CD8-positive, alpha-beta memory T cell (primary cell): ENCODE measurements at places on chromosomes 7 and 10. TPM values are rescaled to one million over a fixed set of nuclear protein-coding genes. Genes with fewer than 3 reads are reported as not detected.
A peak's percentile ranks its signal among the peaks of the same experiment; 100 is the strongest.

The LLCFC1 gene
- not detected for total RNA-seq

The RPEL1 gene
- not detected for total RNA-seq

DNA sequence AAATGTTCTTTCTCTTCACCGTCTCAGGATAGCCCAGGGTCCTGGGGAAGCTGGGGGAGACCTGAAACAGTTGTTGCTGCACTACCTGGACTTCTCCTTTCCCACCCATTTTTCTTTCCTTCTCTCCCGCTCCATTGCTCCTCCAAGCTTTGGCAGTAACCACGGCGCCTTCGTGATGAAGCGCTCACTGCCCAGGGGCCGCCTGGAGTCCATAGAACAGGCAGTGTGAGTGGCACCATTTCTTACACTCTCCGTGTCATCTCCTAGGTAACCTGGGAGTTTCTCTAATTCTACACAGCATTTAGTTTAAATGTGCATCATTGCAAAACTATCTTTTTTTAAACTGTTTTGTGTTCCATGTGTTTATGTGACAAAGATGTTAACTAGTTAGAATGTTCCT lies 40.3 kb upstream of the BHLHA15 start:
- H3K27ac ChIP-seq, result no peak overlapping the region
- H3K36me3 ChIP-seq, result peaks cover 11% of the 10 kb centered on the region
- H3K4me3 ChIP-seq, result no peak overlapping the region
- DNase-seq, result no peak

DNA sequence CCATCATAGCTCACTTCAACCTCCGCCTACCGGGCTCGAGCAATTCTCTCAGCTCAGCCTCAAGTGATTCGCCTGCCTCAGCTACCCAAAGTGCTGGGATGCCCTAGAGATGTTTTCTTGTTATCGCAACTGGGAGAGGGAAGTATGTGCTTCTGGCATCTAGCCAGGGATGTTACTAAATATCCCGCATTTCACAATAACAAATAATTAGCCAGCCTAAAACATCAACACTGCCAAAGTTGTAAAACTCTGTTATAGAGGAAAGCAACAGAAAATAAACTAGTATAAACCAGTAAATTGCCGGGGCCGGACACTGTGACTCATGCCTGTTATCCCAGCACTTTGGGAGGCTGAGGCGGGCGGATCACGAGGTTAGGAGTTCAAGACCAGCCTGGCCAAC lies 7.2 kb downstream of the INA start:
- DNase-seq, result no peak
- H3K4me3 ChIP-seq, result no peak overlapping the region
- no peak overlapping the region for H3K27ac ChIP-seq
- H3K4me1 ChIP-seq, result no peaks in the 10 kb centered on the region
- peaks cover 25% of the 10 kb centered on the region for H3K27me3 ChIP-seq

DNA sequence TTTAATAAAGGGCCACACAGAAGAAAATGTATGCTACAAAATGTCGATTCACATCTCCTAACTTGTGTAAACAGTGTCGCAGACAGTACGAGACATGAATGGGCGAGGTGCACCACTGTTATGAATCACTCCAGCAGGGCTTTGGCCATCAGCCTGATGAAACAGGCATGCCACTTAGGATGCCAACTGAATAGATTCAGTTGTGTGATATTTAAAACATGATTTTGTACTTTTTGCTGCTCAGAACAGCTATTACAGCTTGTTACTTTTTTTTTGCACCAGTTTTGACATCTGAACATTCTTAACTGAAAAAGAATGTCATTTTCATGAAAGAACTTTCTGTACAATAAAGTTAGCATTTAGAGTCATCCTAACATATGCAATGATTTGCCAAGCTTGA lies 138.1 kb downstream of the VTI1A start:
- no peak overlapping the region for H3K4me3 ChIP-seq
- no peaks in the 10 kb centered on the region for H3K36me3 ChIP-seq
- H3K27ac ChIP-seq, result no peak overlapping the region
- H3K4me1 ChIP-seq, result no peaks in the 10 kb centered on the region
- H3K27me3 ChIP-seq, result no peaks in the 10 kb centered on the region
- no peak for DNase-seq

The IL6 gene
- 1.7 TPM for total RNA-seq

The TLX1 gene
- not detected for total RNA-seq

DNA sequence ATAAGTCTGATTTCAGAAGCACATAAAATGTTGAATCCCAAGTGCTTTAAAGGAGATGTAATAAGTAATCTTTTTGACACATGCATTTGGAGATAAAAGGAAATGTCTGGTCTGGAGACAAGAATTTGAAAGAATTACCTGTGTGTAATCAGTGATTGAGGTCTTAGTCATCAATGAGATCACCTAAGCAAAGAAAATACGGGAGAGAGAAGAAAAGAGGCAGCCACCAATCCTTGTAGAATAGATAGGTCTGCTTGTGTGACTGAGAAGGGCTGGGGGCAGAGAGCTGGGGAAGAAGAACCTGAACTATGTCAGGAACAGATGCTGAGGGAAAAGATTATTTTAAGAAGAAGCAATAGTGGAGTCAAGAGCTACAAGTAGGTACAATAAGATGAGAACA lies 49.3 kb upstream of the ITPRID1 start:
- no peak for DNase-seq
- no peaks in the 10 kb centered on the region for H3K27me3 ChIP-seq
- no peak overlapping the region for H3K4me3 ChIP-seq
- H3K36me3 ChIP-seq, result no peaks in the 10 kb centered on the region
- no peak overlapping the region for H3K27ac ChIP-seq

DNA sequence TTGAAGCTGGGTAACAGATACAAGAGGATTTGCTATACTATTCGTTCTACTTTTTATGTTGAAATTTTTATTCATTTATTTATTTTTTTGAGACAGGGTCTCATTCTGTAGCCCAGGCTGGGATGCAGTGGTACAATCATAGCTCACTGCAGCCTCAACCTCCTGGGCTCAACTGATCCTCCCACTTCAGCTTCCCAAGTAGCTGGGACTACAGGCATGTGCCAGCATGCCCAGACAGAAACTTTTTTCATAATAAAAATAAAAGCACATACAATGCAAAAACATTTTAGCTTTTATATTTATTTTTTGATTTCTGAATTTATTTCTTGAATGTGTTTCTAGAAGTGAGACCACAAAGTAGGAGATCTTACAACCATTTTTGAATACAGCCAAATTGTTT lies 71.2 kb downstream of the FANK1 start:
- DNase-seq, result no peak
- no peaks in the 10 kb centered on the region for H3K36me3 ChIP-seq
- no peaks in the 10 kb centered on the region for H3K4me1 ChIP-seq
- H3K27ac ChIP-seq, result no peak overlapping the region

The STAG3 gene
- total RNA-seq, result 5.0 TPM

- peaks cover 8% of the 10 kb centered on the region for H3K27me3 ChIP-seq
- H3K36me3 ChIP-seq, result no peaks in the 10 kb centered on the region
- H3K4me3 ChIP-seq, result no peak overlapping the region
- no peaks in the 10 kb centered on the region for H3K4me1 ChIP-seq
- no peak overlapping the region for H3K27ac ChIP-seq
- DNase-seq, result no peak
Measured at GRCh38 chr7:76261931-76262330, 40.5 kb upstream of the HSPB1 start.

The C10orf67 gene
- total RNA-seq, result not detected

- H3K27ac ChIP-seq, result no peak overlapping the region
- H3K36me3 ChIP-seq, result no peaks in the 10 kb centered on the region
- no peak overlapping the region for H3K4me3 ChIP-seq
- DNase-seq, result no peak
Measured at GRCh38 chr7:34070511-34071323, 165.4 kb downstream of the BMPER start.

- H3K36me3 ChIP-seq, result no peaks in the 10 kb centered on the region
- DNase-seq, result no peak
- no peak overlapping the region for H3K4me3 ChIP-seq
- no peaks in the 10 kb centered on the region for H3K4me1 ChIP-seq
- no peak overlapping the region for H3K27ac ChIP-seq
- H3K27me3 ChIP-seq, result no peaks in the 10 kb centered on the region
Measured at GRCh38 chr7:95905167-95905566, 132.8 kb downstream of the DYNC1I1 start.

The GIGYF1 gene
- 51.4 TPM for total RNA-seq

DNA sequence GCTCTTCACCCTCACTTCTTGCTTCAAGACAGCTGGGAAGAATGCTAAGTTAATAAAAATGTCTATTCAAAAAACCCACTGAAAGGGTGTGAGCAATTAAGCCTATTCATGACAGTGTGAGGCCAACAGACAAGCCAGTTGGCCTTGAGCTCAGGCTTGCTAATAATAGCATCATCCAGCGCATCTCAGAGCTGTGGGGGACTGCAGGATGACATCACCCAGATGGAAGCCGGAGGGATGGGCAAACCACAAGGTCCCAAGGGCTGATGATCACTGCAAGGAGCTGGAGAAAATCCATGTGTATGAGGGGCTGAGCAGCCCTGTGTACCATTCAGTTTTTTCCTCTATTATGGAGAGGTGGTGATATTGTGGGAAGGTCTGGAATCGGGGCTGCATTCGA lies 770.4 kb downstream of the TNS3 start:
- no peaks in the 10 kb centered on the region for H3K27me3 ChIP-seq
- DNase-seq, result no peak
- H3K4me3 ChIP-seq, result no peak overlapping the region
- no peaks in the 10 kb centered on the region for H3K36me3 ChIP-seq
- H3K4me1 ChIP-seq, result no peaks in the 10 kb centered on the region

The NKX1-2 gene
- total RNA-seq, result not detected

GRCh38 chr7:158924956-158925355 lies 68.6 kb downstream of the DYNC2I1 start:
- H3K4me1 ChIP-seq, result no peaks in the 10 kb centered on the region
- H3K27ac ChIP-seq, result no peak overlapping the region
- H3K4me3 ChIP-seq, result no peak overlapping the region
- H3K27me3 ChIP-seq, result no peaks in the 10 kb centered on the region
- DNase-seq, result no peak
- peaks cover 31% of the 10 kb centered on the region for H3K36me3 ChIP-seq

DNA sequence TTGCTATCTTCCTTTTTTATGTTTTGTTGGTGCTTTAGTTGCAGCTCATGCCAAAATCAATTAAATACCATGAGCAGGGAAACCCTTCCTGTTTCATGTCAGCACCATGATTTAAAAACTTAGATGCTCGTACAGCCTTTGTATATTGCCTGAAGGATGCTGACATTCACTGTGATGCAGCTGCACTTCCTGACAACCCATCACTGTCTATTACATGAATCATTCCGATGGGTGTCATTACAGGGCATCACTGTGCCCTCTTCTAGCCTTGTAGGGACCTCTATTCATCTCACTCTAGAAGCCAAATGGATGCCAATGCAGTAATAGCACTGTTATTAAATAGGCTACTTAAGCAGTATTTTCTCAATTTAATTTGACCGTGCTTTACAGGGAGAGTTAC lies 18.3 kb upstream of the ITGB1 start:
- no peak overlapping the region for H3K4me3 ChIP-seq
- DNase-seq, result no peak
- no peak overlapping the region for H3K27ac ChIP-seq
- H3K27me3 ChIP-seq, result no peaks in the 10 kb centered on the region
- no peaks in the 10 kb centered on the region for H3K36me3 ChIP-seq
- H3K4me1 ChIP-seq, result peaks cover 12% of the 10 kb centered on the region

The ZP3 gene
- total RNA-seq, result 1.6 TPM

DNA sequence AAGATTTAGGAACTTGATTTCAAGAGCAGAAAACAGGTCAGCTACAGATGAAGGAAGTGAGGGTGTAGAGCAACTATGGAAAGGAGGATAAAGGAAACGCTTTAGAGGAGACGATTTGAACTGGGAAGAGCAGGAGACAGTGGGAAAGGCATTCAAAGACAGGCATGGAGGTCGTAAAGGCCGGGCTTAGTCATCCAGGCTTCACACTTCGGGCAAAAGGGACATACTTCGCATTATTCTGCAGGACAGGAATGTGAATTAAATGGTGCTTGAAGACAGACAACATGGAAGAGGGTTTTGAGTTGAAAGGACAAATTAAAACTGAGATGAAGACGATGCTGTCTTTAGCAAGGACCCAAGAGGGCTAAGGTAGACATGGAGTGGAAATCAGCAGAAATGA lies 8.1 kb downstream of the FAM171A1 start:
- no peak overlapping the region for H3K27ac ChIP-seq
- no peaks in the 10 kb centered on the region for H3K36me3 ChIP-seq
- no peaks in the 10 kb centered on the region for H3K4me1 ChIP-seq
- H3K27me3 ChIP-seq, result no peaks in the 10 kb centered on the region
- no peak for DNase-seq

- peaks cover 26% of the 10 kb centered on the region for H3K4me1 ChIP-seq
- H3K27me3 ChIP-seq, result no peaks in the 10 kb centered on the region
- peaks cover 4% of the 10 kb centered on the region for H3K36me3 ChIP-seq
- H3K4me3 ChIP-seq, result peak overlapping the region; percentile 42
Measured at GRCh38 chr7:140475747-140476333, 3.5 kb downstream of the MKRN1 start.
